Lower lobe of right lung (tissue), 2 donors: ENCODE measurements at places on chromosomes 3 and 15. TPM values are rescaled to one million over a fixed set of nuclear protein-coding genes. Genes with fewer than 3 reads are reported as not detected.

CLRN1 gene
- not detected for total RNA-seq

MKRN2OS gene
- not detected for total RNA-seq

CCDC54 gene
- total RNA-seq, result not detected

CHST13 gene
- 1.5 TPM for total RNA-seq

REC114 gene
- total RNA-seq, result not detected

TASOR gene
- total RNA-seq, result 69.7 TPM

MME gene
- total RNA-seq, result 85.4 TPM

DNA sequence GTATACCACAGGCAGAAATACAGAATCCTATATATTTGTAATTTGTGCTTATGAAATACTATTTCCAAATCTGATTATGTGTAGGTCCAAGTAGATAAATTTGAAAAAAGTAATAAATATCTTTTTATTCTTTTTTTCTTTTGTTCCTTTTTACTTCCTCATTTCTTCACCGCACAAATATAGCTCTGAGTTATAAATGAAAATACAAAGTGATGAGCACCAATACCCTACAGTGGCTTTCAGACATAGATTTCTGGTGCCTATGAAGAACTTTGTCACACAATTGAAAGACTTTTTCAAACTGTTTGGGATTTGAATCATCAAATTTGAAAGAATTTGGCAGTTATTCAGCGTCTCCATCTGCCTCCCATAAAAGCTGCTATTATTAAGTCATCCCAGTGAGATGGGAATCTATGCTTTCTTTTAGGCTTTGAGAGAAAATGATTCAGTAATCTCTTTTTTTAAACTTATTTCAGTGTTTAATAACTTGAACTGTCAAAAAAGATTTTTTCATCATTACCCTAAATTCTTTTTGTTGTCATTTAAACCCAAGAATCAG, 363.6 kb upstream of the GOLIM4 start:
- no peak for DNase-seq

GRCh38 chr3:123188058-123188457, 13.7 kb upstream of the SEC22A start:
- DNase-seq, result no peak

- no peak for DNase-seq
Measured at GRCh38 chr3:72652395-72652794, 195.8 kb downstream of the SHQ1 start.

DNA sequence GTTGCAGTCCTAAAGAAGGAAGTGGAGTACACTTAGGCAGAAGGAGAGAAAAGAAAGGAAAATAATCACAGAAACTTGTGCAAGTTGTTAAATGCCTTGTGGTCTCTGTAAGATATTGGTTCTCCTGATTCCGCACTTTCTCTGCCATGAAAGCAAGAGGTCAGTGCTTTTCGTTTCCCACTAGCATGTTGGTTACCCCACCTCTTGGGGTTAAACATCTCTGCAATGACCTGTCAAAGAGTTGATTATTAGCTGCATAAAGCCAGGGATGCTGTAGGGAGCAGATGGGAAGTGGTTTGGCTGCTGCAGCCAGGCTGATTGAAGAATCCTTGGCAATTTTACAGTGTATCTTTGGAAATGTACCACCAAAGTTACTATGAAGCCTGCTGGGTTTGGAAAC, 33.3 kb downstream of the ZNF609 start:
- no peak for DNase-seq

- no peak for DNase-seq
Measured at GRCh38 chr3:187205683-187206082, 8.4 kb downstream of the RTP1 start.

GRCh38 chr15:94366781-94367180, 135.4 kb downstream of the MCTP2 start:
- DNase-seq, result no peak

DNA sequence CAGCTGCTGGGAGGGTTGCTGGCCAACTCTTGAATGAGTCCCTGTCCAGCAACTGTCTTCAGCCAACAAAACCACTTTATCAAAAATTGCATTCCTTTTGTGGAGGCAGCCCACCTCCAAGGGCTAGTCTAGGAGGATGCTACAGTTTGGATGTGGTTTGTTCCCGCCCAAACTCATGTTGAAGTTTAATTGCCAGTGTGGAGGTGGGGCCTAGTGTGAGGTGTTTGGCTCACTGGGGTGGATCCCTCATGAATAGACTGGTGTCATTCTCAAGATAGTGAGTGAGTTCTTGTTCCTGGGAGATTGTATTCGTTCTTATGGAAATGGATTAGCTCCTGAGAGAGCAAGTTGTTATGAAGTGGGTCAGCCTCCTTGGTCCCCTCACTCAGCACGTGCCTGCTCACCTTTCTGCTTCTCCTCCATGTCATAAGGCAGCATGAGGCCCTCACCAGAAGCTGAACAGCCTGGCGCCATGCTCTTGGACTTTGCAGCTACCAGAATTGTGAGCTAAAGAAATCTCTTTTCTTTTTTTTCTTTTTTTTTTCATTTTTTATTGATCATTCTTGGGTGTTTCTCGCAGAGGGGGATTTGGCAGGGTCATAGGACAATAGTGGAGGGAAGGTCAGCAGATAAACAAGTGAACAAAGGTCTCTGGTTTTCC, 4.2 kb upstream of the RFC4 start:
- no peak for DNase-seq

GRCh38 chr3:72085036-72085435, 300.1 kb upstream of the PROK2 start:
- no peak for DNase-seq

- no peak for DNase-seq
Measured at GRCh38 chr3:107699682-107700081, 176.9 kb downstream of the BBX start.

DNA sequence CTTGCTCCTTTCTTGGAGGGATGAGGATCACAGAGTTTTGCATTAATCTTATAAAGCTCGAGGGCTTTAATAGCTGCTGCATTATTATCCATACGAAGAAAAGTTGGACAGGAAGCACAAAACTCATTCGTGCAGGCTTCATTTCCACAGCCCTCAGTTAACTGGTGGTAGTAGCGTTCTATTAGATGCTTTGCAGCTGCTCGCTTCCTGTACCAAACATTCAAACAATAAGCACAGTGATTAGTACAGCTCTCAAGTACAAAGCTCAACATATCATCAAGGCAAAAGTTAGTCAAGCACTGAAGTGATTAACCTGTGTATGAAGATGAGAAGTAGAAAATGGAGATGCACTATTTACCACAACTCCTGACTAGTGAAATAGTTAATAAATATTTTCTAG, 63.3 kb downstream of the UBE3A start:
- DNase-seq, result no peak

DNA sequence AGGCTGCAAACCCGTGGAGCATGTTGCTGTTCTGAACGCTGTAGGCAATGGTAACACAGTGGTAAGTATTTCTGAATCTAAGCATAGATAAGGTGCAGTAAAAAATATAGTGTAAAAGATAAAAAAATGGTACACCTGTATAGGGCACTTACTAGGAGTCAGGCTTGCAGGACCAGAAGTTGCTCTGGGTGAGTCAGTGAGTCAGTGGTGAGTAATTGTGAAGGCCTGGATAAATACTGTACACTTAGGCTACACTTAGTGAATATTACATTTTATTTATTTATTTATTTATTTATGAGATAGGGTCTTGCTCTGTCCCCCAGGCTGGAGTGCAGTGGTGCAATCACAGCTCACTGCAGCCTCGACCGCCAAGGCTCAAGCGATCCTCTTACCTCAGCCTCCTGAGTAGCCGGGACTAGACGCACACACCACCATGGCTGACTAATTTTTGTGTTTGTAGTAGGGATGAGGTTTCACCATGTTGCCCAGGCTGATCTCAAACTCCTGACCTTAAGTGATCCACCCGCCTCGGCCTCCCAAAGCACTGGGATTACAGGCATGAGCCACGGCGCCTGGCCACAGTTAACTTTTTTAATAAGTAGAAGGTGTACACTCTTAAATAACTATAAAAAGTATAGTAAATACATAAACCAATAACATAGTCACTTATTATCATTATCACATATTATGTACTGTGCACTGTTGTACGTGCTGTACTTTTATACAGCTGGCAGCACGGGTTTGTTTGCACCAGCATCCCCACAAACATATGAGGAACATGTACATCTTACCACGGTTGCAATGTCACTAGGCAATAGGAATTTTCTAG, 155.1 kb downstream of the IGF1R start:
- no peak for DNase-seq

DNA sequence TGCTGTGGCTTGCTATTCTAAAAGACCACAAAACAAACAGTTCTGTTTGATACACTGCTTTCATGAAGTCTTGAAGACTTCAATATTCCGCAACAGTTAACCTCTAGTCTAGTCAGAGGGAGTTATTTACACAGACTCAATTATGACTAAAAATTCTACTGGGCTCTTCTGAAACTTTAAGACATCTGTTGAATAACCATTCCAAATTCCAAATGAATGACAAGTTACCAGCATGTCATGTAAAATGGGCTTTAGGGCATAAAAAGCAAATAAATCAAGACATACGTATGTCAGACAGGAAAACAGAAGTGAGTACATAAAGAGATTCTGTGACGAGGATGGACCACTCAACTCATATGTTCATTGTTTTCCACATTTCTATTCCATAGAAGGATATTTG, 93.9 kb downstream of the PLOD2 start:
- no peak for DNase-seq

- no peak for DNase-seq
Measured at GRCh38 chr3:152175528-152175889, 93.2 kb upstream of the MBNL1 start.

GRCh38 chr3:10485380-10485779, 20.0 kb downstream of the ATP2B2 start:
- no peak for DNase-seq

DNA sequence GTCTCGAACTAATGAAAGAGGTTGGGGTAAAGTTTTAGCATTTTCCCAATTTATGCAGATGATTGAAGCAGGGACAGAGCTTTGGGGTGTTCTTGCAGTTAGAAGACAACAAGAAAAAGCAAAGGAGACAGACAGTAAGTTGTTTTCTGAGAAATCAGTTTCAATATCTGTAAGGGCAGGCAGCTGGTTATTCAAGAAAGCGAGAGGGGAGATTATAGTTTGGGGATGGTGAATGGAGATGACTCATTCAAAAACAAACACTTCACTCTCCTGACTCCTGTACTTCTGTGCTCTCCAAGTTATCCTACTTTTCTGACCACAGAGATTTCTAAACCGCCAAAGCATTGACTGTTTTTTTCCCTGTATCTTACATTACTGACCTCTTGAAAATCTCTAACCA, 352.0 kb downstream of the GAP43 start:
- no peak for DNase-seq

DNA sequence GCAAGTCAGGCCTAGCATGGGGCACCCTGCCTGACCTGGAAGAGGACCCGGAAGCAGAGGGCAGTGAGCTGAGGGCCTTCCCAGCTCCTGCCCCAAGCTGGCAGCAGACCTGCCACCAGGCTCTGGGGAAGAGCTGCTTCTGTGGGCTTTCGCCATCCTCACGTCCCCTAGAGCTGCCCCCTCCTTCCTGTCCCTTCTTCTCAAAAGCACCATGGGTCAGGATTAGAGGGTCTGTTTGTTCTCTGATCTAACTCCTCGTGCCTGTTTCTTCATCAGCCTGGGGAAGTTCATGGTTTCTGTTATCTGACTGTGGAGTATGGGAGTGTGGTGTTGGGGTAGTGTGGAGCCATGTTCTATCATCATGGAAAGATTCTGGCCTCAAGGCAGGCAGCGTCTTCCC, 58.4 kb upstream of the POLG start:
- no peak for DNase-seq

DNA sequence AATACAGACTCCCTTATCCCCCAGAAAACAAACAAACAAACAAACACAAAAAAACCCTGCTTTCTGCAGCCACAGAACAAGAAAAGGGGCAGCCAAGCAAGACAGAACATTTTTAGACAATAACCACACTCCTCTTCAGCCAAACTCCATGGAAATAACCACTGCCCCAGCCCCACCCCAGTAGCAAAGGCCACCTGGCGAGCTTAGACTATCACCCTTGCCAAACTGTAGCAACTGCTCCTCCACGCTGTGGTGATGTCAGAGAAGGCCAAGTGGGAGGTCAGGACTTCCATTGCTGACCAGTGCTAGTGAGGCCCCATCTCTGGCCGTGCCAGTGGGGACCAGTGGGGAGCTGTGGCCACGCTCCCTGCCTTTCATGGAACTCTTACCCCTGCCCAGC, 60.3 kb upstream of the CHRNA7 start:
- DNase-seq, result no peak

DNA sequence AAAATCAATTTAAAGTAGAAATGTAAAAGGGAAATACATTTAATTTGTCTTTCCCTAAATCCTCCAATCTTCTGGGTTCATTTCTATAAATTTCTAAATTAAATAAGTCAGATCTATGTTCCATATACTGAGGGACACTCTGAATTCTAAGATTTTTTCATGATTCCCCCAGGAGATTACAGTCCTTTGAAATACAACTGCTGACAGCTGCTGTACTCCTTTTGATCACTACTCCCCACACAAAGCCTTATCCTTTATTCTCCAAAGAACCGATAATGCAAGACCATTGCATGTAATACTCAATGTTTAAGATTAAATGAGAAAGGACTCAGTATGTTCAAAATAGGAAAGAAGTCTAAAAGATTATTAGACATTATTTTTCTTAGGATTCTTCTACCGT, 865.7 kb downstream of the EPHA3 start:
- no peak for DNase-seq

DNA sequence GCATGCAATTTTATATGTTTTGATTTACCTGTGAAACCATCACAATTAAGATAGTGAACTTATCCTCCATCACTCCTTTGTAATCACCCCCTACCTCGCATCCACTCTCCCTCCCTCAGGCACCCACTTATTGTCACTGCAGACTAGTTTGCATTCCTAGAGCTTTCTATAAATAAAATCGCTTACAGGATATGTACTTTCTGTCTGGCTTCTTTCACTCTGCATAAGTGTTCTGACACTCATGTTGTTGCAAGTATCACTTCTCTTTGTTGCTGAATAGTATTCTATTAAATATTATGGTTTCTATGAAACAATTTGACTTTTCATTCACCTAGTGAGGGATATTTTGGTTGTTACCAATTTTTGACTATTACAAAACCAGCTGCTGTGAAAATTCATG, 139.3 kb downstream of the RSRC1 start:
- DNase-seq, result no peak

DNA sequence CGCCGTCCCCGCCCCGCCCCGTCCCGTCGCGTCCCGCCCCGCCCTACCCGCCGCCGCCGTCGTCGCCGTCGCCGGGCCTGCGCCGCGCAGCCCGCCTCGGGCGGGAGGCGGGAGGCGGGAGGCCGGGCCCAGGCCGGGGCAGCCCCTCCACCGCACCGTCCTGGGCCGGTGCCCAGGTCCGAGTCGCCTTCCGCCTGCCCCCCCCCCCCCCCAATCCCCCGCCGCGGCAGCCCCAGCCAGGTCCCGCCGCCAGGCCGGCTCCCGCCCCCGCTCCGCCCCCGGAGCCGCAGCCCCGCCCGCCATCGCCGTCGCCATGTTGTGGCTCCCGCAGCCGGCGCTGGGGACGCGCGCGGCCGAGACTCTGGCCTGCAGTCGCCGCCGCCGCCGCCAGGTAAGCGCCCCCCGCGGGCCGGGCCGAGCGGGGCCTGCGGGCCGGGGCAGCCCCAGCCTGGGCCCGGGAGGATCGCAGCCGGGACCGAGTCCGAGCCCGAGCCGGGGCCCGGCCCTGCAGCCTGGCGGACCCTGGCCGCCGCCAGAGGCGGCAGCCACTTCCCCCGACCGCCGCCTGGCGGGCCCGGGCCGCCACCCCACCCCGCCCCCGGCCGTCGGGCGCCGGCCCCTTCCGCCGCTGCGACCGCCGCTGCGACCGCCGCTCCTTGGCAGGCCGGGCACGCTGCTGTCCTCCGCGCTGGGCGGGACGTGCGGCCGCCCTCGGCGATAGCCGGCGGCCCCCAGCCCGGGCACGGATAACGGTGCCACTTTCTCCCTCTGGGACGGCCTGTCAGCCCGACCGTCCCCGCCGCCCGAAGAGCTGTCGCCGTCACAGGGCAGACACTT, at the start of gene ZNF592:
Gene ZNF592 (plus strand): TSS at position 319 of the 837 bp plus-strand sequence. CDS start 34,084 bp downstream, outside the sequence.
- peak; percentile 91 for DNase-seq
